Smooth muscle cell of bladder (primary cell): ENCODE measurements at places on chromosomes 7 and 10. TPM values are rescaled to one million over a fixed set of nuclear protein-coding genes. Genes with fewer than 3 reads are reported as not detected.

Gene ZPBP
- not detected in 2 replicates for total RNA-seq

Gene LRRN3
- 0.85 and 2.1 TPM in 2 replicates for total RNA-seq

Gene MOGAT3
- total RNA-seq: not detected in 2 replicates

Gene SPRN
- total RNA-seq: 0.43 and 0.46 TPM in 2 replicates

Gene SPAM1
- total RNA-seq: not detected in 2 replicates

Gene FAM25G
- total RNA-seq: not detected in 2 replicates

Gene ZNF503
- 4.7 and 6.8 TPM in 2 replicates for total RNA-seq

Gene TRIM74
- total RNA-seq: 0.09 TPM in 1 of 2 replicates, not detected in the other

Gene OR13A1
- total RNA-seq: not detected in 2 replicates

Gene SPDYE1
- not detected in 2 replicates for total RNA-seq

Gene TMEM60
- total RNA-seq: 14.6 and 20.4 TPM in 2 replicates

Gene ARPC1A
- total RNA-seq: 203 and 209 TPM in 2 replicates

Gene UPK3BL1
- total RNA-seq: 5.5 and 12.9 TPM in 2 replicates

Gene PCLO
- under 0.01 TPM in 2 replicates for total RNA-seq

Gene TACC2
- total RNA-seq: 2.3 and 2.7 TPM in 2 replicates

Gene MKI67
- 0.74 and 1.6 TPM in 2 replicates for total RNA-seq

Gene PRKRIP1
- total RNA-seq: 11.4 and 11.6 TPM in 2 replicates

Gene CUBN
- total RNA-seq: 0.85 and 1.2 TPM in 2 replicates

Gene MRLN
- not detected in 2 replicates for total RNA-seq

Gene PLEKHS1
- 0.09 TPM in 1 of 2 replicates, not detected in the other for total RNA-seq

Gene FAM25C
- total RNA-seq: not detected in 2 replicates

Gene IL6
- total RNA-seq: 40.0 and 49.1 TPM in 2 replicates

Gene TEX36
- total RNA-seq: not detected in 2 replicates

Gene SFMBT2
- total RNA-seq: 5.1 and 5.5 TPM in 2 replicates

Gene CYP3A7
- total RNA-seq: 0.14 and 0.46 TPM in 2 replicates

Gene CDK5
- total RNA-seq: 26.7 and 30.1 TPM in 2 replicates

Gene ZNF727
- total RNA-seq: 0.28 TPM in 2 replicates

Gene RBM20
- total RNA-seq: under 0.01 TPM in 2 replicates

Gene LEP
- total RNA-seq: 0.09 TPM in 1 of 2 replicates, not detected in the other

Gene TUBB8
- total RNA-seq: under 0.01 TPM in 1 of 2 replicates, not detected in the other

Gene VIPR2
- total RNA-seq: 0.85 and 0.92 TPM in 2 replicates

Gene NXPH1
- not detected in 2 replicates for total RNA-seq

Gene LBX1
- not detected in 2 replicates for total RNA-seq

Gene DMBT1
- under 0.01 and 0.09 TPM in 2 replicates for total RNA-seq
